Activated effector memory CD4-positive, alpha-beta T cell treated with Interleukin-2 at 50 U/mL for 16 hours (primary cell): ENCODE measurements at places on chromosomes 11 and 22.

DNA sequence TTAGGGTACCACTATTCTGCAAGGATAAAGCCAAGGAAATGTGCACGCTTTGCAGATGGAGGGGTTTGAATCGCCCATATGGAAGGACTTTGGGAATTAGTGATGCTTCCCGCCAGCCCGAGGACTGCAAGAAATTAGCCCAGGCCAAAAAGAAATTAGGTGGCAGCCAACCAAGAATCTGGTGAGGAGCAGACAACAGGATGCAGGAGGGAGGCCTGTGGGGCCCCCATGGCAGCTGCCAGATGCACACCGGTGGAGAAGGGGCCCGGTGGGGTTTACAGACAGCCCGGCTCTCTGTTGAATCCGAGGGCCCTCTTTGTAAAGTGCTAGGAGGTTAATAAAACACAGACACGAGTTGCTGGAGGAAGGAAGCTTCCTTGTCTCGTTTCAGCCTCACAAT is 73.5 kb downstream of the TIMP3 start:
- no peak for DNase-seq

GRCh38 chr11:114154271-114155047 is 94.9 kb downstream of the ZBTB16 start:
- no peak for DNase-seq

DNA sequence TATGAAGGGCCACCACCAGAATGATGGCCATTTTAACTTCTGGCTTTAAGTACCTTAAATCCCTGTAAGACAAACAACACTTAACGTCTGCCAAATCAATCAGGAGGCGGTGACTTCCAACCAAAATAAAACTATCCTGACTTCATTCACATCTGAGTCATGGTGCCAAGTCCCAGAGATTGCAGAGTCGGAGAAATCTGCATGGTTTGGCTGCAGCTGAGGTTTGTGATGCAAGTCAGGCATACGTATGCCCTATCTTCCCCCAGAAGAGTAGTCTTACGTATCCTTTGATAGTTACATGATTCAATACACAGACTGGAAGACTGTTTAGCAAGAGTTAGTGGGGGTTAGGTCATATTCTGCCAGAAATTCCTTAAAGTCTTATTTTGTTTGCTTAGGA is 1.7 kb upstream of the GAB2 start:
- DNase-seq = no peak

GRCh38 chr11:71998061-71998460 is 648 bp upstream of the IL18BP start:
- DNase-seq = no peak

DNA sequence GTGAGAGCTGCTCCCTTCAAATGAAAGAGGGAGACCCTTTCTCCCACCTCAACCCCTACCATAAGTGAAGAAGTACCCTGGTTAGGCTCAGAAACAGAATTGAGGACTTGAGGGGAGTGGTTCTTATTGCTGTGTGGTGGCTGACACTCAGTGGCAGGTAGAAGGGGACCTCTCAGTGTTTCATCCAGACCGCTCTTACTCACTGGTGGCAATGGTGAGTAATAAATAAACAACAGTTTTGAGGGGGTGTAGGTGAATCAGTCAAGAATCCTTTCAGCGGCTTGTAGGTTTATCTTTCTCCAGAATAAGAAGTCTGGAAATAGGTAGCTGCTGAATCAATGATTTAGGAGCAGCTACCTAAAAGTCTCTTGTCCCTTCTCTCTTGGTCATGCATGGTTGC is 403.4 kb upstream of the B3GAT1 start:
- no peak for DNase-seq

DNA sequence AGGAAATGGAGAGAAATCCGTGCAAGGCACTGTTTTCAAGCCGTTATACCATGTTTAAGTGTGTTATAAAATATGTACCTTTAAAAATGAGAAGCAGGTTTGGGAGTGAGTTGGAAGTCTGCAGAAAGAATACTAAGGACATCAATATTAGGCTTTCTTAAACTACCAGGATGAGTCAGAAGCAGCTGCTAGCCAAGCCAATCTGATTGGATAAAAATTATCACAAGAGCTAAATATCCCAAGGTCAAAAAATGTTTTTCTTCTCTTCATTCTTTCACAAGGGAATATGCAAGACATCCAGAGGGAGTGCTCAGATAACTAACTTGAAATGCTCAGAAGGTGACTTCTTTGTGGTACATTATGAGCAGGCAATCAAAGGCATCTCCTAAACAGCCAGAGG is 19.3 kb upstream of the CKAP5 start:
- no peak for DNase-seq

DNA sequence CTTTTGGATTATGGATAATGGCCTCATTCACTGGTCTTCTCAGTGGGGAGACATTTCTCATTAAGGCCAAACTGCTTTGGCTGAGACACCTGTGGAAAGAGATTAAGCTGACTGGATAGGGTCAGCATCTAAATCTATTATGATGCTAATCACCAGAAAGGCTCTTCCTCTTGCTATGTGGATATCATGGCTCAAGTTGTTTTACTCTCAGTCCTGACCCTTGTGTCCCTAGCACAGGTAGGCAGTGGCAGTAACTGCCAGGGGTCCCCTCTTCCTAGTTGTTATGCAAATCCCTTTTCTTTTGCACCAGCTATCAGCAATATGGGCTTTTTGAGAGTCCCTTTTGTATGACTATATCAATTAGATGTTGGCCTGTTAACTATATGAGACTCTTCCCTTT is 335.7 kb upstream of the PLET1 start:
- no peak for DNase-seq

GRCh38 chr22:36471341-36471821 is 10.1 kb downstream of the TXN2 start:
- DNase-seq = no peak

- DNase-seq = no peak
Observed at GRCh38 chr22:31139066-31139465, 1.2 kb downstream of the PLA2G3 start.
